ENCODE measurements at places on chromosomes 6 and 20.

DNA sequence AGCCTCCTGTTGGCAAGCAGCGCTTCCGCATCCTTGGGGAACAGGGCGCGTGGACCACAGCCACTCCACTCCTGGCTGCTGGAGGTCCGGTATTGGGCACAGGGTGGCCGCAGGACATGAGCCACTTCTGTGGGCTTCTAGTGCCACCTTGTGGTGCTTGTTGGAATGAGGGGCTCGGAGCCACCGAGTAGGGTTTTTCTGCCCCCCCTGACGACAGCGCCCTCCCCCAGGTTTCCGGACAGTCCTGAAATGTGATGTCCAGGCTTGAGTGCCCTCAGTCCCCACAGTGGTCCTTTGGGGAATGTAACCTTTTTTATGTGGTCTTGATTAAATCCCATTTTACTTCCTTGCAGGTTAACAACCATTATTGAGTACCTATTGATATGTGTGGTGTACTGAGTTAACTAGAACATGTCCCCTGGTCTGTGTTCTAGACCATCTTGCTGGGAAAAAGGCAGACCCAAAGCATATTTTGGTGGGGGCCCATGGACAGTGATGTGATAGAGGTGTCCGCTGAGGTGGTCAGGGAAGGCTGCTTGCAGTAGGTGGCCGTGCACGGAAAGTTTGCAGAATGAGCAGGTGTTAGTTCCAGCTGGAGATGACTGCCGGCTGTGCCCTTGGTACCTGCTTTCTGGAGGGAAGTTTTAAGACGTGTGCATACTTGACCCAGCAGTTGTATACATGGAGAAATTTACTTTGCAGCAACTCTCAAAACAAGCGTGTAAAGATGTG lies 70.0 kb downstream of the PTPN1 start:
- peak; percentile 66 for DNase-seq

GRCh38 chr6:884570-884969 lies 191.6 kb upstream of the EXOC2 start:
- no peak for DNase-seq

DNA sequence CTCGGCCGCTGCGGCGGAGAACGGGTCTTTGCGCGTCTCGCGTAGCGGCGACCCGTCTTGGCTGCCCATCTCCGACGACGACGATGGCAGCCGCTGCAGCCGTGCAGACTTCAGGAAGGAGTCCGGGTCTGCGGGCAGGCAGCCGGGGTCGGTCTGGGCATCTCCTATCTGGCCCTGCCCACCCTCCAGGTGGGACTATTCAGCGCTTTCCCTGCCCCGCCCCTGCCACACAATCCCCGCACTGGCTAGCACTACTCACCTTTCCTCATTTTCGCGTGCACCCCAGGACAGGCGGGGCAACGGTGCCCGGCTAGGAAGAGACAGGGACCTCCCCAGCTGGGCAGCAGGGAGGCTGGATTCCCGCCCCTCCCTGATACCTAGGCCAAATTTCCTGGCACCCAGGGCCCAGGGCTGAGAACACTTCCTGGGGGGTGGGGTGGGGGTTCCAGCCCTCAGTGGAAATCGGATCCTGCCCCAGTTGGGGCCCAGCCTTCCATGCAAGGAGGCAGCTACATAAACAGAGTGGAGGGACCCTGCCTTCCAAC lies 9.2 kb downstream of the GGT7 start:
- no peak for DNase-seq

DNA sequence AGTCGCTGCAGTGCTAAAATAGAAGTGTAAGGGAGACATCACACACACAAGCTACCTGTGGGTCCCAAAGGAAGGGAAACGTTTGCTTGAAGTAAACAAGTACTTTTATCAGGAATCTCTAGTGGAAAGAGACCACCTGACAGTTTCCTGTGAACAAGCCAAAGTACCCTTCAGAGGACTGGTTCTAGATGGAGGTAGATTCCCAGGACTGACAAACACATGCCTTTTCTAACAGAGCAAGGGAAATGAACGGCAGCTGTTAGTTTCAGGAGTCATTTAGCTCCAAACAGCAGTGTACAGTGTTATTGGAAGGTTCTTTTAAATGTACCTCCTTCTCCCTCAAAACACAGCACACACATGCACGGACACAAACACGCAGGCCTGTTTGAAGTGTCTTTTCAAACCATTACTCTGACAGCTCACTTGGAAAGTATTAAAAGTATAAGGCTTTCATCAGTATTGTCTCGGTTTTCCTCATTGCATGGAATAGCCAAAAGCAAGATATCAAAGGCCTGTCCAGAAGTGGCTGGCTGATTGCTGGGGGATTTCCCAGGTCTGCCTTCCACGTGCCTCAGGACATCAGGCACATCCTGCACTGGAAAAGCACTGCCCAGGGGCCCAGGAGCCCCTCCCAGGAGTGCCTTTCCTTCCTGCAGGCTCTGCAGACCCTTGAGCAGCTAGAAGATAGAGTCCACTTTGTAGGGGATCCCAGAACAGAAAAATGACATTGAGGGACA lies 393.2 kb upstream of the SOX4 start:
- no peak for DNase-seq

- no peak for DNase-seq
Measured at GRCh38 chr6:22132656-22133055, 164.2 kb downstream of the PRL start.
